ENCODE measurements at places on chromosomes 7 and 10.

DNA sequence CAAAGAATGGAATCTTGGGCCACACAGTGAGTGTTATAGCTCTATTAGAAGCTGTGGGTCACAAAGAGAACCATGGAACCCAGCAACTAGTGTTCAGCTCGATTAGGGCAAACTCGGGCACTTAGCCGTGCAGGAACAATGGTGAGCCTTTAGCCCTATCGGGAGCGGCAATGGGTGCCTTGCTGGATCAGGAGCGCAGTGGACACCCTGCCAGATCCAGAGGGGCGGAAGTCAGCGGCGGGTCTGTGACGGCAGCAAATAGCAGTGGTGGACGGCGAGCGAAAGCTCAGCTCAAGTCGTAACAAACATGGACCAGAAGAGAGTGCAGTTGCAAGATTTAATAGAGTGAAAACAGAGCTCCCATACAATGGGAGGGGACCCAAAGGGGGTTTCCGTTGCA lies 43.9 kb upstream of the NRG3 start:
- DNase-seq: no peak

- DNase-seq: no peak
These were observed 47.0 kb downstream of the TMEM106B start for GRCh38 chr7:12258074-12258473.

- no peak for DNase-seq
These were observed 26.3 kb upstream of the ITGB8 start for GRCh38 chr7:20304366-20304765.

DNA sequence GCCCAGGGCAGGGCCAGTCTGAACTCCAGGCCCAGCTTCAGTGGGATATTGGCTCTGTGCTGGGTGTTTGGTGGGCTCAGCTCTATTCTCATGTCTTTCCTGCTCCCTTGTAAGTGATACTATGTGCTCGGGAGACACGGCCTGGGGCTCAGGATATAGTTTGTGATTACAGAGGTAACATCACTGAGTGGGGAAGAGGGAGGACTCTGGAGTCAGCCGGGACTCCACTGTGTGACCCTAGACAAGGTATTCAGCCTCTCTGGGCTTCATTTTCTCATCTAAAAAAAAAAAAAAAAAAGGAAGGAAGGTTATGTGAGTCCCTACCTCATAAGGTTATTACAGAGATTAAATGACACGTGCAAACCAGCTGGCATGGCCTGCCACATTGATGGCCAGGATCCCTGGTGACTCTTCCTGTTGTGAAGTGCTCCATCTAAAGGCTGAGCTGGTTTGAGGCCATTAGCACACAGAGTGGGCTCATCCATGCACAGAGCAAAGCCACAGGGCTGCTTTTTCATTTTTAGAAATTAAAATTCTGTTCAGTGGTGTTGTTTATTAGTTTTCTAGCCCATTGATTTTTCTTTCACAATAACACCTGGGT lies 15.7 kb downstream of the SLC13A4 start:
- DNase-seq: no peak

DNA sequence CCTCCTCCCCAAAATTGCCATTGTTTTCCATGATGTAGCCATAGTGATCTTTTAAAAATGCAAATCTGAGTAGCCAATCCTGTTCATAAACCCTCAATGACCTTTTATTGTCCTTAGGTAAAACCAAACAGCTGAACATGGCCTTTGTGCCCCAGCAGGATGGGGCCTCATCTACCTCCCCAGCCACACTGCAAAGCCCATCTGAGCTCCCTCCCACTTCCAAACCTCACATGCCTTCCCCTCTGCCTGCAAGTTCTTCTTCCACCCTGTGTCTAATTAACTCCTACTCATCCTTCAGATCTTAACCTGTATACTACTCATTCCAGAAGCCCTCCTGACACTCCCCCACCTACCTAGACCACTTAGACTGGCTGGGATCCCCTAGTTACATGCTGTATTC lies 178.8 kb upstream of the NPVF start:
- DNase-seq: no peak

GRCh38 chr10:129880191-129880870 lies 83.7 kb downstream of the EBF3 start:
- no peak for DNase-seq

DNA sequence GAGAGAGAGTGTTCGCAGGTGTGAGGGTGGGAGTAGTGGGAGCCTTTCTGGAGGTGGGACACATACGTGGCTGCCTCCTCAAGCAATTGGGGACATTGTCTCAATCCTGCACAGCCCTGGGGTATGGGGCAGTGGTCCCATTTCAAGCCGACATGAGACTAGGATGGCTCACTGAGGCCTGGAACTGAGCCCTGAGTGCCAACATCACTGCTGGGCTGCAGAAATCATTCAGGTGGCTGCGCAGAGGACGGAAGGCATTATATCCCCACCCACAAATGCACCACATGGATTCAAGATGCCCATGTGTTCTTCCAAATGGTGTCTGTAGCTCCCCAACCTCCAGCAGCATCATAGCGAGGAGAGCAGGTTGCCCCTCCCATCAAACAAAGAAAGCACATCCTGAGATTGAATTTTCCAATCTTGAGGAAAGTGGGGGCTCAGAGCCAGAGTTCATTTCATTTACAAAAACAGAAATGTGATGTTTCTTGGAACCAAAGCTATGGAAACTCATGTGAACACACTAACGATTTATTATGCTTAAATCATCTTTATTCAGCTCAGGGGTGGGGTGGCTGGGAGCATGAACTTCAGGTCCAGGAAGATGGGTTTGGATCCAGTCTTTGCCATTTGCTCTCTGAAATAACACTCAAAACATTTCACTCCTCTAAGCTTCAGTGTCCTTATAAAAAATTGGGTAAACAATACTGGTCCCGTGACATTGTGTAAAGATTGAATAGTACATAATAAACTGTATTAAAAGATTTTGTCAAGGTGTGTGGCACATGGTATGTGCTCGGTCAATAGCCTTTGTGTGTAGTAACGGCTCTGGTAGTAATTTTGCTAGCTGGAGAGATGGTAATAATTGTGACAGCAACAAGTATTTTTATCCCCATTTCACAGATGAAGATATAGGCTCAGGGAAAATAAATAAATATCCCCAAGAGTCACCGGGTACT lies 4.6 kb downstream of the SFTPA2 start:
- no peak for DNase-seq

GRCh38 chr10:1050554-1050953 lies 1.6 kb upstream of the IDI1 start:
- DNase-seq: no peak

- no peak for DNase-seq
These were observed 314.8 kb downstream of the POM121L12 start for GRCh38 chr7:53350241-53350640.

GRCh38 chr7:157844611-157845010 lies 507.8 kb downstream of the DNAJB6 start:
- DNase-seq: no peak

- no peak for DNase-seq
These were observed 348.8 kb downstream of the GALNT17 start for GRCh38 chr7:71480791-71481190.

DNA sequence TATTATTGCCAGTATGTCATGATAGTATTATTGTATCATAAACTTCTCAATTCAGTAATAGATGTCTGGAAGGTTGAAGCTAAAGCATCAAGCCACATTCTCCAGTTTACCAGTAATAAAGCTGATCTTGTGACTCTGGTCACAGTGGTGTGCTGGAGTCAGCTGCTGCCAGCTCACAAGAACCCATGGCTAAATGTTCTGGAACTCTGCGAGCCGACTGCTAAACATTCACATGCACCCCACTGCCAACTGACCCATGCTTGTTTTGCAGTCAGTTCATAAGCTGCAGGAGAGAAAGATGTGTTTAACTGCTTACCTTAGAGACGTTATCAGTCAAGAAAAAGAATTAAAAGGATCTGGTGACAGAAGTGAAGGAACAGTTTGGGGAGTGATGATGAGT lies 5.9 kb upstream of the DNTT start:
- DNase-seq: no peak

- no peak for DNase-seq
These were observed 33.1 kb downstream of the STAMBPL1 start for GRCh38 chr10:88913127-88913526.

DNA sequence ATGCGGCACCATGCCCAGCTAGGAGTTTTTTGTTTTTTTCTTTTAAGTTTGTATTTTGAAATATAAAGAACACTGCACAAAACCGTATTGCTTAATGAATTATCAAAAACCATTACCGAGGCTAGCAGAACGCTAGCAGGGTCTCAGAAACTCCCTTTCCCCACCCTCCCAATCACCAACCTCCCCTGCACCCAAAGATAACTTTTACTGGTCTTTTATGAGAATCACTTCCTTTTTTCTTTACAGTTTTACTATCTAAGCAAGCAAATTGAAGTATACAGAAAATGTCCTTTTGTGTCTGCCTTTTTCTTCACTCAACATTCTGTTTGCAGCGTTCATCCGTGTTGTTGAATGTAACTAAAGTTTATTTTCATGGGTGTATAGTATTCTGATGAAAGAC lies 13.4 kb downstream of the HIP1 start:
- DNase-seq: no peak

- no peak for DNase-seq
These were observed 25.4 kb upstream of the CALU start for GRCh38 chr7:128713794-128714193.

- no peak for DNase-seq
These were observed 13.6 kb upstream of the MICU1 start for GRCh38 chr10:72639441-72639873.

GRCh38 chr10:82924711-82925110 lies 1049.7 kb downstream of the NRG3 start:
- DNase-seq: no peak

GRCh38 chr7:128323040-128323439 lies 20.7 kb downstream of the RBM28 start:
- DNase-seq: no peak

- DNase-seq: no peak
These were observed 264.0 kb upstream of the PRKCQ start for GRCh38 chr10:6843894-6844650.

DNA sequence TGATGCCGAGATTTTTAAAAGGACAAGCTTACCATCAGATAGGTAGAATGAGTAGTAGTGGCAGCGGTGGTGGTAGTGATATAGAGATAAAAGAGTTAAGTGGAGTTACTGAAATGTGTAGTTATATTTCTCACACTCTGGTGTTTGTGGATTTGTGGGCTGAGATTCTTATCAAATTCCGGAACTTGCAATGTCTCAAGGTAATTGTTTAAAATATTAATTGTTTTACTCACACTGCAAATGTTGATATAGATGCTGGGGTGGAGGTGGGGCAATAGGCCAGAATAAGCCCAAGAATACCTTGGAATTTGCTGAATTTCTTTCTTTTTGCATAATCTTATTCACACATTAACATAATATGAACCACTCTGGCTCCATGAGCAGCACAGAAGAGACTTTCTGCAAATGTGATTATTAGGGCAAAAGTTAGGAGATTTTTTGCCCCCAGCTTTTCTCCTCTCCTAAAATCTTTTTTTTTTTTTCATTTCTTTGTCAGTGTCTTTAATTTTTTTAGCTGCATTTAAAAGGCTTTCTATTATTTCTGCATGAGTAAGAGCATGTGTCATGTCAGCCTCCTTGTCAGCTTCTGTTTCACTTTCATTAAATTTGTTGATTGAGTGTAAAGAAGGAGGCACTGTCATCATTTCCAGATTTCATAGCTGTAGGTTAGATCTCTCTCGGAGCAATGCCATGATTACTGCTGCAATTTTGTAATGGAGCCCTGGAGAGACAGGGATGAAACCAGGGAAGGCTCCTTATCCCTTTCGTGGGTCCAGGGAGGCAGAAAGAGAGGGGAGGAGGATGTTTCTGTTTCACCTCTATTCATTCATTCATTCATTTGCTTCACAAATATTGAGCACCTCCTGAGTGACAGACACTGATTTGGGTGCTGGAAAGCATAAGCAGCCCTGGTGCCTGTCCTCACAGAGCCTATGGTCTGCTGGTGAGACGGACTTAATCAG lies 13.1 kb upstream of the SGMS1 start:
- DNase-seq: no peak

DNA sequence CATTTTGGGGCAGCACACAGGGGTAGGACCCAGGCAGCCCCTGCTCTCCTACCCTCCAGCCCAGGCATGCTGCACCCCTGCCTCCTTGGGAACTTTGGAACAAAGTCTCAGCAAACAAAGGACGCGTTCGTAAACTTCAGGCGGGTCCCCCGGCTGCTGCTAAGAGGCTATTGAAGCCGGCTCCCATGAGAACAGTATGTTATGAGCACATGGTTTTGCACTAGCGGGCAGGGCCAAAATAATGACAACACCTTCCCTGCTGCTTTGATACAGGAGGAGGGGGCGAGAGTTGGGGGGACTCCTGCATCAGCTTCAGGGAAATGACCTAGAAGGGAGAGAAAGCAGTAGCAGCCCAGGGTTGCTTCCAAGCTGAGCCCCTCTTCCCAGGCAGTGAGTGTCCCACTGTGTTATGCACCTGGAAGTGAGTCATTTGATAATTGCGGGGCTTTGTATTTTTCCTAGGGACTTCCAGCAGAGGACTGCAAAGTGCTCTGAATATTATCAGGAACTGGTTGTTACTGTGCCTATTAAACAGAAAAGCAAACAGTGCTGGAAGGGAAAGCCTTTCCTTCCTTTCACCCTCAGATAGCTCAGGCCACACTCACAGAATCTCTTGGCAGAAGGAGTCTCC lies 6.9 kb downstream of the ITPRIP start:
- no peak for DNase-seq

DNA sequence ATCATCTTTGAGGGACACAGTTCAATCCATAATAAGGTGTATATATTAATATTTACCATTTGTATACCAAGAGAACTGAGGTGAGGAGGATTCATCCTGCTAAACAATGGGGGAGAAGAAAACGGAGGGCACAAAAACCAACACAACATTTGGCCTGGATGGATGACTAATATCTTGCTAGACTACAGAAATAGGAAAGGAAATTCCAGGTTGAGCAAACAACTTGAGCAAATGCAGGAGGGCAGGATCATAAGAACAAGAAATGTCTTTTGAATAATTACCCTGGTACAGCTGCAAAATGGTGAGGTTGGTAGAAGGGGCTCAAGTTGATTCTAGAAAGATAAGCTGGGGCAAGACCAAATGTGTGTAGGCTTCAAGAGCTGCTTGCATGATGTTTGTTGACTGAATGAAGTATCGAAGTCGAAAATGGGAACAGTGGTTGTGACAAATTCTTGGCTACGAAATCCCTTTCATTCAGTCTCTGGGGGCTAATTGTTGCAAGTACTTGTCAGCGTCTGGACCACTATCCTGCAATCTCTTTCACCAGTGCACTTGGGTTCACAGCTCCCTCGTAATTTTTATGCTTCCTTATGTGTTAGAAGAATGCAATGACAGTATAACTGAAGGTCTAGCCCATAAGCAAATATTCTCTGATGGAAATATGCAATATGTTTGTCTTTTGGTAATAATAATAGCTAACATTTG lies 176.2 kb downstream of the PTEN start:
- DNase-seq: no peak

Measured in activated CD8-positive, alpha-beta memory T cell treated with anti-CD3 and anti-CD28 coated beads for 1 hour (primary cell).